Kidney tubule cell (primary cell): ENCODE measurements at places on chromosomes 2 and 18.
A peak's percentile ranks its signal among the peaks of the same experiment; 100 is the strongest.

GRCh38 chr2:146651361-146651760 lies 1193.5 kb upstream of the ACVR2A start:
- DNase-seq: no peak

GRCh38 chr2:25132299-25132635 lies 36.1 kb downstream of the POMC start:
- DNase-seq: no peak

GRCh38 chr2:66897181-66897580 lies 462.3 kb downstream of the MEIS1 start:
- DNase-seq: peak; percentile 6

DNA sequence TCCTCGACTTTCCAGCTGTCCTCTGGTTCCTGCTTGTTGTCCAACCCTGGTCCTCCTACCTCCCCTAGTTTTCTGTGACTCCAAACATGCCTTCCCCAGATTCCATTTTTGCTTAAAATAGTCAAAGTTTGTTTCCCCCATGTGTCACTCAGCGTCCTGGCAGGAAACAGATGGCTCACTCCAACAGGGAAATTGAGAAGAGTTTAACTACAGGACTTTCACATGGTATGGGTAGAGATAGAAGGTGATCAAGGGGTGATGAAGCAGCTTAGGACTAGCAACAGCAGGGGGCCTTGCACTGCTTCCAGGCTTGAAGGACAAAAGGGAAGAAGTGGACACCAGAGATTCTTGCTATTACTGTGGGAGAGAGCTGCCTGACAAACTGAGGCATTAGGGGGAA lies 6.1 kb upstream of the CUL3 start:
- no peak for DNase-seq

GRCh38 chr2:102764083-102764482 lies 2.3 kb downstream of the TMEM182 start:
- DNase-seq: no peak

DNA sequence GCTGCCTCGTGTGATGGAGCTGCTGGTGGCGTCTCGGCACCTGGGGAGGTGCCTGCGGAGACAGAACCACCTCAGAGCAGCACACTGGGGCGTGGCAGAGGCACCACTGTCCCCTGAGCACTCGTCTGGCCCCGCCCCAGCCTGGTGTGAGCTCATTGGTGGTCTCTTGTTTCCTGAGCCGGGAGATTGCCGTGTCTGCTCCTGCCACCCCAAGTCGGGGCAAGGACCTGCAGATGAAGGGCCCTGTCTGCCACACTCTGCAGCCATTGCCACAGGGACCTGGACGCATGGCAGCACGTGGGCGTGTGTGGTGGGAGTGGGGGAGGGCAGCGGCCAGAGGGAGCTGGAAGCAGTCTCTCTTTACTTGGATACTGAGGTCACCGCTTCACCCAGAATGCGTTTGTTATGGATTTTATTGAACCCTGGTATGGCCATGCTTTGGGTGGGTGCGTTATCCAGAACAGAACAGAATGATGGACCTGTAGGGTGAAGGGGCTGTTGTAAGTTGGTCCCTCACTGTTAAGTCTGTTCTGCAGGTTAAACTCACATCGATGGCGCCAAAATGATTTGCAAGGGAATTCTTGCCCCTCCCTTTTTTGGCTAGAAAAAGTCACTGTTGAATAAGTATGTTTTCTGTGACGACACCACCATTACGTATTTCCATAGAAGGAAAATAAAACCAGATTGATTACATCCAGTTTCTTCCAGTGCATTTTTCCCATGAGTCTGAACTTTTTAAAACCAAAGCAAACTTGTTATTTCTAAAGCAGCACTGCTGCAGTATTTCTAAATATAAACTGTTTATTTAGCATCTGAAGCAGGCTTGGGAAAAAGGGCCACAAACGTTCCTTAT lies 92.0 kb downstream of the USP40 start:
- no peak for DNase-seq
